ENCODE measurements at places on chromosomes 16 and 17.

DNA sequence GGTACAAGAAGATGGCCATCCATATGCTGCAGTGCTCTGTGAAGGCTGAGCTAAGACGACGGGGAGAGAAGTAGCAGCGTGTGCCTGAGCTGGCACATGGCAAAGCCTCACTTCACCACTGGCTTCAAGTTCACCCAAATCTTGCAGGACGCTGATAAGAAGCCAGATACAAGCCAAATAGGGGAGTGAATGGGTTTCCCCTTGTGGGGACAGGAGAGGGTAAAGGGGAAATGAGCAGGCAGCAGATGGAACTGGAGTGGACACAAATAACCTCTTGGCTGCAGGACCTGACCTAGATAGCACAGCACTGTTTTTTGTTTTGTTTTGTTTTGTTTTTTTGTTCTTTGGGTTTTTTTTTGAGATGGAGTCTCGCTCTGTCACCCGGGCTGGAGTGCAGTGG is 21.0 kb upstream of the PITPNA start:
- no peak for DNase-seq

GRCh38 chr17:72142614-72143013 is 21.8 kb downstream of the SOX9 start:
- DNase-seq, result no peak

GRCh38 chr17:76844846-76845245 is 23.4 kb upstream of the MGAT5B start:
- DNase-seq, result no peak

GRCh38 chr16:72884037-72884436 is 163.9 kb downstream of the ZFHX3 start:
- peak; percentile 28 for DNase-seq

GRCh38 chr17:1158879-1159278 is 20.9 kb downstream of the ABR start:
- DNase-seq, result no peak

DNA sequence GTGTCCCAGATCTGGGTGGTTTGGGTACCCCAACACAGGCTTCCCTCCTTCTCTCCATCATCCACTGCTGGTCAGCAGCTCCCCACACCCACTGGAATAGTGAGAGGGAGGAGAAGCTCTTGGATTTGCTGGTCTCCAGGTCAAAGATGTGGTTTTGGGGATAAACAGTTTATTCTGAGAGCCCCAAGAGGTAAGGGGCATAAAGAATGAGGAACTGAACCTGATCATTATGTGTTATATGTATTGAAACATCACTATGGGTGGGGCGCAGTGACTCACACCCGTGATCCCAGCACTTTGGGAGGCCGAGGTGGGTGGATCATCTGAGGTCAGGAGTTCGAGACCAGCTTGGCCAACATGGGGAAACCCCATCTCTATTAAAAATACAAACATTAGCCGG is 3.9 kb downstream of the DPEP2 start:
- no peak for DNase-seq

GRCh38 chr17:78419970-78420815 is 41.7 kb downstream of the PGS1 start:
- DNase-seq, result no peak

DNA sequence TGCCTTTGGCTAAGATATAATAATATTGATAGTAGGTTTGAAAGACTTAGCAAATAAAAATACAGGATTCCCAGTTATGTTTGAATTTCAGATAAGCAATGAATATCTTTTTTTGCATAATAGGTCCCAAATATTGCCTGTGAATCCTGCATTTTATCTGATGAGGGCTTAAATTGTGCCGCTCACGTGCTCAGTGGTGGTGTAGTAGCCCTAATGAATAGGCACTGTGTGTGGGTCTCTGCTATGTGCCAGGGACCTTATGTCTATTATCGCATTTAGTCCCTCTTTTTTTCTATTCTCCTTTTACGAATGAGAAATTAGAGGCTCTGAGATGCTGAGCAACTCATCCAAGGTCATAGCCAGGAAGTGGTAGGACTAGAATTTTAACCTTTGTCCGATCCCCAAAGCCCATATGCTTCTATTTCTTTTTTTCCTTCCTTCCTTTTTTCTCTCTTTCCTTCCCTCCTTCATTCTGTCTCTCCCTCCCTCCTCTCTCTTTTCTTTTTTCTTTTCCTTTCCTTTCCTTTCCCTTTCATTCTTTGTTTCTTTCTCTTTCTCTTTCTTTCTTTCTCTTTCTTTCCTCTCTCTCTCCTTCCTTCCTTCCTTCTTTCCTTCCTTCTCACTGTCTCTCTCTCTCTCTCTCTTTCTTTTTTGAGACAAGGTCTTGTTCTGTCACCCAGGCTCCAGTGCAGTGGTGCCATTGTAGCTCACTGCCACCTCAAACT is 47.2 kb downstream of the RGS9 start:
- no peak for DNase-seq

DNA sequence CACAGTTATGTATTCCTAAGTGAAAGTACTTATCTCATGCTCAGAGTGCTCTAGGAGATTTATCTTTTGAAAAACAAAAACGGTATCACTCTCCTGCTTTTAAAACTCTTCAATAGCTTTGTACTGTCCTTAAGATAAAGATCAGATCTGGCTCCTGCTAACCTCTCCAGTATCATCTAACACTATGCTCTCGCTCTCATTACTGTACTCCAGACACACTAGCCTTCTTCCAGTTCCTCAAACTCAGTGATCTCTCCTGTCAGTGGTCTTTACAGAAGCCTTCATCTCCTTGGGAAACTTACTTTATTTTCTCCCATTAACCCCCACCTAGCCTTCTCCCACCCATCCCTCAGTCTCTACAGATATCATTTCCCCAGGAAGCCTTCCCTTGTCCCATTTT is 10.1 kb downstream of the ULK2 start:
- no peak for DNase-seq

DNA sequence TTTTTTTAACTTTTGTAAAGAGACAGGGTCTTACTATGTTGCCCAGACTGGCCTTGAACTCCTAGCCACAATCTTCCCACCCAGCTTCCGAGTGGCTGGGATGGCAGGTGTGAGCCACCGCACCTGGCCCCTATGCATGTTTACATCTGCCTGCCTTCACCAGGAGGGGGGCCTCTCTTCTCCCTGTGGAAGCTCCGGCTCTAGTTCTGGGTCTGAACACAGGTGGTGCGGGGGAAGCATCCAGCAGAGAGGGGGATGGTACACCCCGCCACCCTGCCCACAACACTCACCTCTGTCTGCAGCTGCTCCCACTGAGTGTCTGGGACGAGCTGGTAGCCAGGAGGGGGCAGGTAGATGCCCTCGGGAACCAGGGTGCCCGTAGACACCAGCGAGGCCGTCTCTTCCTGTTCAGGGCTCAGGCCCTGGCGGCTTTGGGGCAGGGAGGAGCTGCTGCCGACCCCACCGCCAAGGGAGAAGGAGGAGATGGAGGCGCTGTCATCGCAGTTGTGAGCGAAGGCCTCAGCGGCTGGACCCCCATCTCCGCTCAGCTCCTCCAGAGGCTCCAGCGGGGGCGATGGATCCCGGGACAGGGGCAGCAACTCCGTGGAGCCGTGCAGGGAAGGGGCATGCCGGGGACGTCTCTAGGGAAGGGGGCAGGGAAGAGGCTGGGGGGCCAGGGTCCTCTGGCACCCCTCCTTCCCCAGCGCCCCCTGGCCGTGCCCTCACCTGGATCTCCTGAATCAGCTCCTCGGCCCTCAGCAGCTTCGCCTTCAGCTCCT is 10.9 kb downstream of the RABEP2 start:
- DNase-seq, result no peak

DNA sequence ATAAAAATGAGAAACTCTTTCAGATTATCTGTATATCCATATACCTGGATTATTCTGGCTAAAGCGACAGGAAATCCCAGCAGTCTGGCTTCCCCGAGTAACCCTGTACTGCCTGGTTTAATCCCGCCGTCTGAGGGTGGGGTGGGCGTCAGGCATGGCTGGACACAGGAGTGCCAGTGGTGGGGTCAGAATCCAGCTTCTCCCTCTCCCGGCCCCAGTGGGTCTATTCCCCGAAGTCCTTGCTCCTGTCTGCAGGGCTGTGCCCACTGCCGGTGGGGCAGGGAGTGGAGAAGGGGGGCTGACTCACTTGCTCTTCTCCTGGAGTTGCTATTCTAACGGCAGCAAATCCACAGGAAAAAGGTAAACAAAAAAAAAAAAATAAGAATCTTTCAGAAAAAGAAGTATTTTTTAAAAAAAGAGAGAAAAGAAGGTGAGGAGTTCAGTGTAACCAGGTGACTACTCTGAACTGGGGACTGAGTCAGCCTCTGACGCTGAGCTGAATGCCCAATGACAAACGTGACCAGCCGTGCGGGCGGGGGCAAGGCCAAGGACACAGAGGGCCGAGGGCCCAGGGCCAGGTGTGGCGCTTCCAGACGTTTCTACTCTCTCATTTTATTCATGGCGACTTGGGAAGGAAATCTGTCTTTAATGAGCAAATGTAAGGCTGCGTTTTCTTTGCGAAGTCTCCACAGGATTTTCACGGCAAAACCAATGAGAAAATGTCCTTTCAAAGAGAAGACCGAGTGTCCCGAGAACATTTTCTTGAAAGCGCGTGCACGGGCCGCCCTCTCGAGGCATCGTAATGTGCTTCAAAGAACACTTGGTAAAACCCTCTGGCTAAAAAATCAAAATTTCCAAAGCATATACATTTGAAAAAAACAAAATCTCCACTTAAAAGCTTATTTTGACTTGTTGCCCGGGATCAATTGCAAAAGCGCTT is 20.2 kb downstream of the FOXF1 start:
- DNase-seq, result no peak

DNA sequence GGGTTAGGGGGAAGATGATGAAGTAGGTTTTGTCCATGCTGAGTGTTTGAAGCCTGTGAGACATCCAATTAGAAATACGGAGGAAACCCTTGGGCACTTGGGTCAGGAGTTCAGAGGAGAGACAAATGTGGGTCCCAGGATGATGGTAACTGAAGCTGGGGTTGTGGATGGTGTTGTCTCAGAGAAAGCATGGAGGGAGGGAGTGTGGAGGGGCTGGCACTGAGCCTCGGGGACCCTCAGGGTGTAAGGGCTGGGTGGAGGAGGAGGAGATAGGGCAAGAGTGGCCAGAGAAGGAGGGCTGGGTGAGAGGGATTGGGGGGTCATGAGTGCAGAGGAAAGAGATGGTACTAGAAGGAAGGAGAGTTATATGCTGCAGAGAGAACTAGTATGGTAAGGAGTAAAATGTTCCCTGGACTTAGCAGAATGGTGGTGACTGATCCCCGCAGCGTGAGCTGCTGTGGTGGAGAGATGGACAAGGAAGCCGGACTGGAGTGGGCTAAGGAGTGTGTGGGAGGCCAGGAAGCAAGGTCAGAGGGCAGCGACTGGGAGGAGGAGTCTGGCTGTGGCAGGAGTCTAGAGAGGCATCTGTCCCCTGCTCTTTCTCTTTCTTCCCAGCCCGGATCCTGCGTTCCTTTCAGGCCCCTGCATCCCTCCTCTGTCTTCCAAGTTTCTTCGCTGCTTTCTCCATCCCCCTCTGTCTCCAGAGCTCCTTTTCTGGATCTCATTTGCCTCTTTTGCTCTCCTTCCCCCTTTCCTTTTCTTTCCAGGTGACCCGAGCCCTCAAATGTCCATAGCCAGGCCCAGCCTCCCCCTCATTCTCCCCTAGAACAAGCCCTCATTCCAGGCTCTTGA is 3.9 kb upstream of the COL1A1 start:
- peak; percentile 66 for DNase-seq

- peak; percentile 25 for DNase-seq
Observed at GRCh38 chr17:15213381-15214087, 51.6 kb downstream of the PMP22 start.

DNA sequence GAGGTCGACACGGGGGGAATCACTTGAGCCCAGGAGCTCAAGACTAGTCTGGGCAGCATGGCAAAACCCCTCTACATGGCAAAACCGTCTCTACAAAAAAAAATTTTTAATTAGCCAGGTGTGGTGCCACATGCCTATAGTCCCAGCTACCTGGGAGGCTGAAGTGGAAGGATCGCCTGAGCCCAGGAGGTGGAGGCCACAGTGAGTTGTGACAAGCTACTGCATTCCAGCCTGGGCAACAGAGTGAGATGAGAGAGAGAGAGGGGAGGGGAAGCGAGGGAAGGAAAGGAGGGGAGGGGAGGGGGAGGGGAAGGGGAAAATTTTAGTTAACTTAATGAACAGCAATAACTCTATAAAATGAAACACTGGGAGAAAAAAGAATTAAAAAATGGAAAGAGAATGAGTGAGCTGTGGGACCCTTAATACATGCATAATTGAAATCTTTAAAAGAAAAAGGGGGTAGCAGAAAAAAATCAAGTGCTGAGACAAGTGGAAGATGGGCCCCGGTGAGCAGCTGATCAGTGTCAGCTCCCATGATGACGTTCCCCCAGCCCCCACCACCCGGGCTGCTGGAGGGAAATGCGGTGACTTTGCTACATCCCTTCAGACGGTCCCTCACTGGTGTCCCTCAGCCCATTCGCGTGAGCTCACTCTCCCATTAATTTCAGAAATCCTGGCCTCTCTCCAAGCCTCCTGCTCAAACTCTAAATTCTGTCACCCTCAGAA is 2.7 kb downstream of the ASGR2 start:
- no peak for DNase-seq

DNA sequence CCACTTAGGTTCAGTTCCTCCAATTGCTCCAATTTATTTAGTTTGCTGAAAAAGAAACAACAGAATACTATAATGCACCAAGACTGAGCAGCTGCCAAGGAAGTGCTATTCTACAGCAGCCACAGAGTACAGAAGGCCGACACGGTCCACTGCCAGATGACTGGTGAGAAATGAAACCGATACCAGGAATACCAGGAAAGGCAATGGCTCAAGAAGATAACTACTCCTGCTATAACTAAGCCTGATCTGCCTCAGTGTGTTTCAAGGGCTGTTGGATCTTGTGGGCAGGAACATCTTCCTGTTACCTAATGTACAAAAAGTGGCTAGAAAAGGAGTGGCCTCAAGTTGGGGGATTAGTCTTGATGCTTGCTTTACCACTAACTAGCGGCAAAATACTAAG is 32.8 kb downstream of the MARVELD3 start:
- DNase-seq, result no peak

- DNase-seq, result no peak
Observed at GRCh38 chr17:45743626-45744326, 40.3 kb upstream of the CRHR1 start.

DNA sequence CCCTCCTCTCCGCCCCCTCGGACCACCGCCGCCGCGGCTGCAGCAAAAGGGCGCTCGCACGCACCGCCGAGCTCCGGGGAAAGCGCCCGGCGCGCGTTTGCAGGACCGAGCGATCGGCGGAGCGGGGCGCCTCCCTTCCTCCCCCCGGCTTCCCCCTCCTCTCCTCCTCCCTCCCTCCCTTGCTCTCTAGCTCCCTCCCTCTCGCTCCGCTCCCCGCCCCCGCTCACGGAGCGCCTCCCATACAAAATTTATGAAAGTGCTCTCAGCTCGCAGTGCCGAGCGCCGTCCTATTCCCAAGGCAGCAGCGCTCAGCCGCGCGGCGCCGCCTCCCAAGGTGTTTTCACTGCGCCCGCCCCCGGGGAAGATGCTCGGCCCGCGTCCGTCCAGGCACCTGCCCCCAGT is at the start of gene RTN4RL1:
Gene RTN4RL1, minus strand, starts transcription at position 115 of the 402 bp plus-strand sequence. CDS start 469 bp downstream, outside the sequence.
- DNase-seq, result peak; percentile 32

DNA sequence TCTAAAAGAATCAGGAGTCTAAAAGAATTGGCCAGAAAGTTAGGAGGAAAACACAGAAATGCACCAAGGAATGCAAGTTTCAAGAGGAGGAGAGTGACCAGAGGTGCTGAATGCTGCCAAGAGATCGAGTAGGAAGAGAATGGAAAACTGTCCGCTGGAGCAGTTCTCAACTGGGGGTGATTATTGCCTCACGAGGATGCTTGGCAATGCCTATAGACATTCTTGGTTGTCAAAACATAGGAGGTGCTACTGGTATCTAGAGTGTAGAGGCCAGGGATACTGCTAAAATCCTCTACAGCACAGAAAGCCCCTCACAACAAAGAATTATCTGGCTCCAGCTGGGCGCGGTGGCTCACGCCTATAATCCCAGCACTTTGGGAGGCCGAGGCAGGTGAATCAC is 82.1 kb upstream of the NOL11 start:
- DNase-seq, result no peak
